ENCODE measurements at places on chromosomes 16 and 17.
A peak's percentile ranks its signal among the peaks of the same experiment; 100 is the strongest.

DNA sequence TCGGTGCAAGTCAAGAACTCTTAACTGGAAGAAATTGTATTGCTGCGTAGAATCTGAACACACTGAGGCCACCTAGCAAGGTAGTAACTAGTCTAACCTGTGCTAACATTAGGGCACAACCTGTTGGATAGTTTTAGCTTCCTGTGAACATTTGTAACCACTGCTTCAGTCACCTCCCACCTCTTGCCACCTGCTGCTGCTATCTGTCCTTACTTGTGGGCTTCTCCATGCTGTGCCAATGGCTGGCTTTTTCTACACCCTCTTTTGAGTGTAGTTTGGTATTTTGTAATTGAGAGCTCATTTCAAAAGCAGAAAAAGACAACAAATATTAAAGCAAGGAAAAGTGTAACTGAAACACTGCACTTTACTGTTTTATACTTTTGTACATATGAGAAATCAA lies 7.7 kb upstream of the RASL10B start:
- DNase-seq: no peak

DNA sequence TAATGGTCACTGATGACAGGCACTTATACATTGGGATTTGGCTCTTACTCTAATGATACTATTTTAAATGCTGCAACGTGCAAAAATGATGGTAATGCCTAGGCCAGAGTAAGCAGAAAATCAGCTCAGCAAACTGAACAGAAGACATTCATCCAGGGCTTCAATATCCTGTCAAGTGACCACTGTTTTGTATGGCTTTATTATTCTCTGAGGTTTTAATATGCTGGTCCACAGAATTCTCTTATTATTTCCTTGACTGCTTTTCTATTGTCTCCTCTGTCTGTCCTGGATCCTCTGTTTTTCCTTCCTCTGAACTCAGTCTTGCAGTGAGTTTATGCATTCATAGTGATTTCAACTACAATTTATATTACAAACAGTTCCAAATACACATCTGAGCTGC lies 90.8 kb upstream of the PMFBP1 start:
- DNase-seq: no peak

DNA sequence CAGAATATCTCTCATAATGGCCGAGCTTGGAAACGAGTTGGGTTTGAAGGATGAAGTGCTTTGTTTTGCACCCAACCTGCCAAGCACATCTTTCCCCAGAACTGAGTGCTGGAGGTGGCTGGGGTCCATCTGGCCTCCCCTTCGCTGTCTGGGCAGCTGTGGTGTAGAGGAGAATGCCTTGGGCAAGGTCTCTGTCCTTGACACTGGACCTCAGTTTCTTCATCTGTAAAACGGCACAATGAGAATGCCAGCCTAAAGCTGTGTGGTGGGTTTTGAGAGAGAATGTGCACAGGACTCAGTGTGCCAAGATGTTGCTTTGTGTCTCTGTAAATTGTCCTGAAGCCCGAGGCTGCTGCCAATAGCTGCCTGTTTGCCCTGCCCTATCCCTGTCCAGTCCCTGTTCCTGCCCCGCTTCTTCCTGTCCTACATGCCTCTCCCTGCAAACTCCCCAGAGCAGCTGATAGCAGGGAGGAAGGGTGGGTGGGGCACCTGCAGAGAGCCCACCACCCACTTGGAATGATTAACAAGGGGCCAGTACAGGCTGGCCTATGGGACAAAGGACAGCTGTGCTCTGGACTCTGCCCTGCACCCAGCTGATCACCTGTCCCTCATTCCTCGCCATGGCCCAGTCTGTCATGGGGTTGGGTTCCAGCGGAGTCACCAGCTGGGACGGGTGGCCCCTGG lies 15.3 kb downstream of the LASP1 start:
- DNase-seq: no peak

DNA sequence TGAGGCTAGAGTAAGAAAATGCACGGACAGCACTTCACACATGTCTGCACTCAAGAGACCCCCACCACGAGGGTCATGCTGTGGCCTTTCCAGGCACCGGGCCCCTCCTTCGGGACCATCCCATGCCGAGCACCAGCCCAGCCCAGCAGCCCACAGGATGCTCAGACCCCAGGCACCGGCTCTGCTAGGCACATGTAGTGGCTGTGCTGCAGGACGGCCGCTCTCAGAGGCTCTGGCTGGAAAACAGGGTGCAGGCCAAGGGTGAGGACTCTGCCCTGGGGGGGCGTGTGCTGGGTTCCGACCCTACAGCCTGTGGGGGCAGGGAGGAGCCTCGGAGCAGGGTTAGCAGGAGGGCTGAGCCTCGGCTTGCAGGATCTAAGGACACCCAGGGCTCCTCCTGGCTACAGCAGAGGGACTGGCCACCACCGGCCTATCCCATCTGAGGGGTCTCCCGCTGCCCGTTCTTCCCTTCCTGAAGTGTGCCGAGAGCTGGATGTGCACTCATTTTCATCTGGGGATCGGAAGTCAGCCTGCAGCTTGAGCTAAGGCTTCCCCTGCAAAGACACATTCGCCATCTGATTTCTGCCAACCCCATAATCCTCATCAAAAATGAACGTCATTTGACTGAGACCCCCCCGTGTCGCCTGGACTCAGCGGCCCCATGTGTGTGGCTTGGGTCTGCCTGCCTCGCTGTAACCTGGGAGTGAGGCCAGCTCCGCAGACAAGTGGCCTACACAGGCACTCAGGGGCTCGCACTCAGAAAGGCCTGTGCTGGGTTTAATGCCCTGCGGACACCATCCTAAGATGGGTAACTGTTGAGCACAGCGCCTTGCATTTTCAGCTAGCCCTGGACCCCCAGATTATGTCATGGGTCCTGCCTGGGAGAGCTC lies 293.1 kb upstream of the FOXF1 start:
- DNase-seq: no peak

- no peak for DNase-seq
Measured at GRCh38 chr16:72380283-72380682, 208.3 kb upstream of the PMFBP1 start.

- no peak for DNase-seq
Measured at GRCh38 chr17:50169881-50170459, 4.2 kb downstream of the SGCA start.

DNA sequence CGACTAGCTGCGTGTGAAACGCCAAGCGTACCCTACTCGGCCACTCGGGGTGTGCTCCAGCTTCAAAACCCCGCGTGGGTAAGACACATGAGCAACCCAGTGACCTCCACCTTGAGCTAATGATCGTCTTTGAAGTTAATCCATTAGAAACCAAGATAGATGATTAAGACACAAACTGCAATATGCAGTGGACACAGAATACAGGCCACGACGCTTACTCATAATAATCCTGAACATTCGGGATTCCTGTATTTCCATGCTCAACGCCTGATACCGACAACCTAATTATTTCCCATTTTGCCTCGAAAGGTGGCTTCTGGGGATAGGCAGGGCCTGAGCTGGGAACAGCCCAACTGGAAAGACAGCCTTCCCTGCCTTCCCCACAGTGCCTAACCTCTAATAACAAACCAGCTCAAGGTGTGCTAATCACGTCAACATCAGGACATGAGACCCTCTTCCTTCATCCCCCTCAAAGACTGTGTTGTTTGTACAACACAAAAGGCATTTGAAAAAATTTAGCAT lies 504 bp upstream of the COPRS start:
- no peak for DNase-seq

DNA sequence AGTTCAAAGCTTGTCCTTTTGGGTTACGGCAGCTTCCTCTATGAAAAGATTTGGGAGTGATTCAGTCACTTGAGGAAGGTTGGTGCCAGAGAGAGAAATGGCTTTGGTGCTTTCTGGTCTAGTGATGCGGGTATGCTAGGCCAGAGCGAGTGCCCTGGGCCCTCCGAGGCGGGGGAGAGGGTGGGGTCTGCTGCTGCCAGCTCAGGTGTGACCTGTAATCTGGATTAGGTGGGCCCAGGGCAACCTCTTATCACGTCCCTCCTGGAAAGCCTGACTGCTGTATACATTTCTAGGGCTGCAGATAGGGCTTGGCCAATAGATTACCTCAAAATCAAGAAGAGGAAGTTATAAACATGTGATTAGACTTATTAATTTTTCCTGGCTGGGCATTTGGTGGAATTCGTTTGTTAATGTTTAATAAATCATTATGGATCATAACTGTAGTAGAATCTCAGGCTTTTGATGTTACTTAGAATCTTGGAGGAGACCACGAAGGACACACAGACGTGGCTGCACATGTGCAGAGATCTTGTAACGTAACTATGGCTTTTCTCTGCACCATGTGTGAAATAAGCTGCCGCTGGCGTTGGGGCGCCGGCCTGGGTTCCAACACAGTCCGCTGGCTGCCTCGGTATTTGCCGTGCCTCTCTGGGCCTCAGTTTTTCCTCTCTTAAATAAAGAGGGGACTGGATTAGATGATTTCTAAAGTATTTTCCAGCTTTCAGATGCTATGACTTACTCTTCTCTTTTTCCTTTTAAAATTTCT lies 1.2 kb downstream of the IRF8 start:
- no peak for DNase-seq

DNA sequence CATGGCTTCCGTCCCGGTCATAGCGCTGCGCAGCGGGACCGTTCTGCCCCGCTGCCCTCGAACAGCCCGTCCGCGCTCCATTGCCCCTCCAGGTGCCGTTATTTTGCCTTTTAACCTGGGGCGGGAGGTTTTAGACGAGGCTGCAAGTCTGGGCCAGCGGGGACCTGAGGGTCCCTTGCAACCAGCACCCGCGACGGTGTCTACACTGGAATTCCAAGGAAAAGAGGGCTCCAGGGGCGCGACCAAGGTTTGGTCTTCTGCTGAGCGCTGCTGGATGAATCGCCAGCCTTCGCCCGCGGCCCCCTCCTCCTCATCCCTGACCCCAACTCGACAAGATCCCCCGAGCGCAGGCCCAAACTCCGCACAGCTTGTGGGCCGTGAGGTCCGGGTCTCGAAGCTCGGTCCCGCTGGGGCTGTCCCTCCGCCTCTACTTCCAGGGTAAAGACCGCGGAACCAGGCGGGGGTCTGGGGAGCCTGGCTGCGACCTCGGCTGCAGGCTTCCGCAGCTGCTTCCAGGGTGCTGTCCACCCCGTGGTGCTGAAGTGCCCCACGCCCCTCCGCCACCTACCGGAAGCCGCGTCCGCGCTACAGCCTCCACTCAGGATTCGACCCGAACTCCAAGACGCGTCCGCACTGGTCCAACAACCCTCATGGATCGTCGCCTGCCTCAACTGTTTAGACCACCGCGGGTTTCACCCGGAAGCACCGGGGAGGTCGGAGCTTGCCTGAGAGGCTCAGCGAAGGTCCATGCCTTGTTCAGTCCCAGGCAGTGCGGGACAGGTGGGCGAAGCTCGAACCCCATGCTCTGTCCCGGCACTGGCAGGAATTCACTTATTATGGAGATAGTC lies 10.1 kb upstream of the CA4 start:
- DNase-seq: peak; percentile 58

- no peak for DNase-seq
Measured at GRCh38 chr16:55506708-55507107, 2.2 kb upstream of the LPCAT2 start.

DNA sequence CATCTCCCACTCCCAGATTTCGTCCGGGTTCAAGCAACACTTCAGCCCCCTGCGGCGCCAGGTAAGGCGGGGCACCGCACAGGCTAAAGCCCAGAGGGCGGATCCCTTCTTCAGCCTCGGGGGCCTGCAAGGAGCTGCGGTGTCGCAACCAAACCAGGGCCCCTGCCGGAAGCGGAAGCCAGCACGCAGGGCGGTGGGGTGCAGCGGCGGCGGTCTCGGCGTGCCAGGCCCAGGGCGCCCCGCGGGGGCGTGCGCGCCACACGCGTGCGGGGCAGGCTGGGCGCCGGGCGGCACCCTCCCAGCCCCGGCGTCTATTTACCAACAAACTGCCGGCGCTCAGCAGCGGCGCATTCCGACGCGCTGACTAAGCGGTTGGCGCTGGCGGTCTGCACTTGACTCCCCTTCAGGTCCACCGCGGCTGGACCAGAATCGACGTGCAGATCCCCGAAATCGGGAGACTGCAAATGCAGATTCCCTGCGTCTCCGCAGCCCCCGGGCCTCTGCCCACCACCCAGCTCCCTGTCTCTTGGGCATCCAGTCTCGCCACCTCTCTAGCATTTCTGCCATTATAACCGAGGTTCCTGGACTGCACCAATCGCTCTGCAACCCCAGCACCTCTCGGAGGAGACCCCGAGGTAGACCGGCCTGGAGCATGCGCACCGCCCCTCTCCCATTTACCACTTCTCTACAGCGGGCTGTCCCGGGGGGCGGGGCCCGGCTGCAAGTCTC lies 421 bp upstream of the DLX4 start:
- peak; percentile 81 for DNase-seq

DNA sequence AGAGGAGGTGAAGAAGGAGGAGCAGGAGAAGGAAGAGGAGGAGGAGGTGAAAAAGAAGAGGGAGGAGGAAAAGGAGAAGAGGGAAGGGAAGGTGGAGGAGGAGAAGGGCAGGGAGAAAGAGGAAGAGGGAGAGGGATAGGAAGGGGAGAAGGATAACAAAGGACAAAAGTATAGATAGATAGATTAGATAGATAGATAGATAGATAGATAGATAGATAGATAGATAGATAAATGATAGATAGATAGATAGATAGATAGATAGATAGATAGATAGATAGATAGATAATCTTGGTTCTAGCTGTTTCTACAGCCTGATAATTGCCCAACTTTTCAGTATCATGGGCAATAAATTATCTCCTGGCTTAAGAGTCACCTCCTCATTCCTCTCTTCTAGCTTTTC lies 296.2 kb upstream of the C16orf82 start:
- no peak for DNase-seq

DNA sequence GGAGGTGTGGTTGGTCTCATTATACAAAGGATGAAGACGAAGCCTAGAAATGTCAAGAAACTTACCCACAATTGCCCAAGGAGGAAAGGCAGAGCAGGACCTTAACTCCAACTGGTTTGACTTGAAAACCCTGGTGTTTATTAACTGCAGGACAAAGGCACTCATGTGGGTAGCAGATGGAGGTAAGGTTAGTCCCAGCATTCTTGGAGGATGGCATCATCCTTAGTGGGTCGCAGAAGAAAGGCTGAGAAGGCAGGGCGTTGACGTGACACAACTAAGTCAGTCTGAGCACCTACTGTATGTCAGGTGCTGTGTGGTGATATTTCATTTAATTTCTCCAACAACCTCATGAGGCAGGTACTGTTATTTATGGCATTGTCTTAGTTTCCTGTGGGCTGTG lies 101.3 kb downstream of the HAPSTR1 start:
- DNase-seq: no peak

GRCh38 chr16:4580250-4580649 lies 24.1 kb downstream of the C16orf96 start:
- no peak for DNase-seq

Measured in stimulated activated naive CD8-positive, alpha-beta T cell treated with anti-CD3 and anti-CD28 coated beads, Interleukin-15, amount 100 ng/mL, for 72 hours (primary cell).